ENCODE measurements at places on chromosomes 4 and X.

DNA sequence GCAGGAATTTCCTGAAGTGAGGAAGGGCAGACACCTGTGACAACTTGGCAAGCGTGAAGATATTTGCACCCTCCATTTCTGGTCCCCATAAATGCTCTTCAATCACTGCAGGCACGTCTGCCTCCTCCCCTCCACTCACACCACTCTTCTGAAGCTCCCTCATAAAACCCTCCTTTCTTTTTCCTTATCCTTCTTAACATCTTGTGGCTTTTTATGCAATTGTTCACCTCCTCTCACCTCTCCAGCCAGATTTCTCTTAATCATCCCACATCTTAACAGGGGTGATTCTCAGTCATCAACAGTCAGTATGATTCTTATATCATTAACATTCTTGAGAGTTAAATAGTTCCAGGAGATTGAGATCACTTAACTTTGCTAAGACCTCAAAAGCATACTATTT is 277.4 kb downstream of the SPRY1 start:
- no peak for DNase-seq

- DNase-seq, result no peak
These were observed 200.2 kb downstream of the CLCN4 start for GRCh38 chrX:10356979-10357378.

DNA sequence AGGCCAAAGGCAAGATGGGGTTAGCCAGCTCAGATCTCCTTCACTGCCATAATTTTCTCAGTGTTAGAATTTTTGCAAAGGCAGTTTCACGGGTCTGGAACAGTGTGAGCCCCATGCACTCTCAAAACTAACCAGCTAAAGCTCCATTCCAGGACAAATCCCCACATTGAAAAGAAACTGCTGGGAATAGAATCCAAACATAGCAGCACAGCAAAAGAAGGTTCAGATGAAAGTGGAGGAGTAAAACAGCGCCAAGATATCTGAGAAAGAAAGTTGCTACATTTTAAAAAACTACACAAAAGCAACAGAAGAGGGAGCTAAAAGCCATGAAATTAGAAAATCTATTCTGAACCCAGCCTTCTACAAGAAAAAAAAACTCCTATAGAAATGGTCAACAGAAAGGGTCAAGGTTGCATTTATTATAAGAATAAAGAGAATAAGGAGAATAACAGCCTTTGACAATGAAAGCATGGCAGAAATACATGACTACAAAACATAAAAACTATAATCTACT is 39.6 kb upstream of the SLC7A3 start:
- no peak for DNase-seq

- no peak for DNase-seq
These were observed 61.1 kb downstream of the CPEB2 start for GRCh38 chr4:15063341-15063740.

DNA sequence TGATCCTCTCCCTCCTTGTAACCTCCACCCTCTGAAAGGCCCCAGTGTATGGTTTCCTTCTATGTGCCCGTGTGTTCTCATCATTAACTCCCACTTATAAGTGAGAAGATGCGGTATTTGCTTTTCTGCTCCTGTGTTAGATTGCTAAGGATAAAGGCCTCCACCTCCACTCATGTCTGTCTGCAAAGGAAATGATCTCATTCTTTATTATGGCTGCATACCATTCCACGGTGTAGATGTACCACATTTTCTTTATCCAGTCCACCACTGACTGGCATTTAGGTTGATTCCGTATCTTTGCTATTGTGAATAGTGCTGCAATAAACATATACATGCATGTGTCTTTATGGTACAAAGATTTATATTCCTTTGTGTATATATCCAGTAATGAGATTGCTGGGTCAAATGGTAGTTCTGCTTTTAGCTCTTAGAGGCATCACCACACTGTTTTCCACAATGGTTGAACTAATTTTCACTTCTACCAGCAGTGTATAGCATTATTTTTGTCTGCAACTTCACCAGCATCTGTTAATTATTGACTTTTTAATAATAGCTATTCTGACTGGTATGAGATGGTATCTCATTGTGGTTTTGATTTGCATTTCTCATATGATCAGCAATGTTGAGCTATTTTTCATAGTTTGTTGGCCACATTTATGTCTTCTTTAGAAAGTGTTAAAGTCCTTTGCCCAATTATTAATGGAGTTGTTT is 1030.9 kb downstream of the FSTL5 start:
- DNase-seq, result no peak

DNA sequence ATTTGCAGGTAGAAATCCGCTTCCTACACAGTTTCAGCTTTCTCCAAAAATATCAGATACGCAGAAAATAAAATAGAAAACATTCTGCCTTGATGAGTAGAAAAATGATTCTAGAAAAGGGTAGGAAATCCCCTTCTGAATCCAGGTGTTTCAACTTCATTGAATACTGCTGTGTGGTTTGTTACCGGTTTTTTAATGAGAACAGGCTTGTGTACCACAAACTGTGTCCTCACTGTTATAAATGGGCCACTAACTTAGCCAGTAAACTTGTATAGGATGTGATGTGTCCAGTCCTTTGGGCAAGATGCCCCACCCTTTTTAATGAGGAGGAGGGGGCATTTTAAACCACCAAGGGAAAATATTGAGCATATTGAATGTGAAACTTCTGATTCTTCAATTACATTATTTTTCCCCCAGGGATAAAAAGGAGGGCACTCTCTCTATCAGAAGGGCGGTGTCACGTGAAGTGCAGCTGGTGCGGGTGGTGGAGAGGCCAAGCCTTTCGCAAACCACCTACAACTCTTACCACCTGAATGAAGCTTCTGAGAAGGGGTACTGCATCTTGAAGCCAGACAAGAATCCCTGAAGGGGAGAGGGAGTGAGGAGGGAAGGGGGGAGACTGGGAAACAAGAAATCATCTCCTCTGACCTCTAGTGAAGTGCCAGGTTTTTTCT is 4.5 kb downstream of the CXXC4 start:
- DNase-seq, result no peak

DNA sequence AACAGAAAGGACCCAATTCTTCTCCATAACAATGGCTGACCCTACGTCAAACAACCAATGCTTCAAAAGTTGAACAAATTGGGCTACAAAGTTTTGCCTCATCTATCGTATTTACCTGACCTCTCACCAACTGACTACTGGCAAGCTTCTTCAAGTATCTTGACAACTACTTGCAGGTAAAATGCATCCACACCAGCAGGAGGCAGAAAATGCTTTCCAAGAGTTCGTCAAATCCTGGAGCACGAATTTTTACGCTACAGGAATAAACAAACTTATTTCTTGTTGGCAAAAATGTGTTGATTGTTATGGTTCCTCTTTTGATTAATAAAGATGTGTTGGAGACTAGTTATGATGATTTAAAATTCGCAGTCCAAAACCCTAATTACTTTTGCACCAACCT is 6.7 kb upstream of the GAB1 start:
- DNase-seq, result no peak

DNA sequence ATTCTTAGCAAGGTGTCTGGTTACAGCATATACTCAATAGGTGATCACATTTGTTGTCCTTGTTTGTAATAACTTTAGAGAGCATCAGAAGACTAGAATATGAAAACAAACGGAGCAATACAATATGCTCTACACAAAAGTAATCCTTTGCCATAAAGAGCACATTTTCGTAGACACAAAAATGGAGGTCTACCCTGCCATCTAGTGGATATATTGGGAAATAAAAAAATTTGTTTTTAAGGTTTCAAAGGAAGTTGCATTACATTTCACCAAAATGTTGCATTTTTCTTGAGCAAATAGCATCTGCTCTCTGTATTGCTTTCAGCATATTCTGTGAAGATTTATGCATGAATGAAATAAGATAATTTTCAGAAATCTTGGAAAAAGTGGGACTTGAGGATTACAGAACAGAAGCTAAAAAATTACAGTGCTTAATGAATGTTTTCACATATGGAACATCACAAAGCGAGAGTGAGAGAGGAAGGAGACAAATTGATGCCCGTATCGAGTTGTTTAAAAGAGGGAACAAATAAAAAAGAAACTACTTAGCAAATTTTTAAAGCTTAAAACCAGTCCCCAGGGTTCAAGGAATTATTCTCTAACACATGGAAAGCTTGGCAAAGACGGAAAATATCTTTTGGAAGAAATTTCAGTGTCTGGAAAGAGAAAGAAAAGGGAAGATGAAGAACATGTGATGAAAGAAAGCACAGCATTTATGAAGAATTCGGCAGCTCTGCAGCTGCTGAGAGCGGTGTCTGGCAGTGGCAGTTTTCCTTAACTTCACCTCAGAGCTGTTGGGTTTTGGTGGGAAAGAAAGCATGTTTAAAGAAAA is 390.1 kb downstream of the ANKRD50 start:
- no peak for DNase-seq

- DNase-seq, result no peak
These were observed 418.4 kb upstream of the FSTL5 start for GRCh38 chr4:162582180-162582579.

DNA sequence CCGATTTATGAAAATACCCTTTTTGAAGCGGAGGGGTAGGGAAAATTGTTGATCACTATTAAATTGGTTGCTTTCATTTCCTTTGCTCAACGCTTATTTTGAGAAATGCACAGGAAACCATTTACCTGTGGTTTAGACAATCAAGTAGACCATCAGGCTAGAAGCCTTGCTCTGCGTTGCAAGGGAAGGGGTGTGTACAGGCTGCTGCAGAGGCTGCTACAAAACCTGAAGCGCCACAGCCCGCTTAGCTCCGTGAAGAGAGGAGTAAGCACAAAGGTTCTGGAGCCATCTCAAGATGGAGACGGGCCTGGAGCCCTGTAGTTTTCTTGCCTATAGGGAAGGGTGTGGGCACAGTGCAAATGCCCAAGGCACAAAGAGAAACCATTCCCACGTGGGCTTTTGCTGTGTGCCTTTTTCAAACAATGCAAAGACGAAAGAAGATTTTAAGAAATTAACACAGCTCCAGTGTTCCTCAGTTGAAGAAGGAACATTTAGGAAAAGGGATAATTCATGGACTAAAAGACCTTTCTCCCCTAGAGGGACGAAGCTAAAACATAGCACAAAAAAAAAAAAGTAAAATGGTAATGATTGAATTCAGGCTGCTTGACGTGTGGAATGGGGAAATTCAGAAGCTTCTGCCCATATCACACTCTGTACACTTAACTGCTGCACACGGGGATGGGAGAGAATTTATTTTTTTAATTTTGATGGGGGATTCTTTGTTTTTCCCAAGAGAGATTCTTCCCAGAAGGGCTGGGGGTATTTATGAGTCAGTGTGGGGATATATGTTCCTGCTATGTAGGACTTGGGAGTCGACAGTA is 3.5 kb downstream of the TMSB4X start:
- peak; percentile 79 for DNase-seq

DNA sequence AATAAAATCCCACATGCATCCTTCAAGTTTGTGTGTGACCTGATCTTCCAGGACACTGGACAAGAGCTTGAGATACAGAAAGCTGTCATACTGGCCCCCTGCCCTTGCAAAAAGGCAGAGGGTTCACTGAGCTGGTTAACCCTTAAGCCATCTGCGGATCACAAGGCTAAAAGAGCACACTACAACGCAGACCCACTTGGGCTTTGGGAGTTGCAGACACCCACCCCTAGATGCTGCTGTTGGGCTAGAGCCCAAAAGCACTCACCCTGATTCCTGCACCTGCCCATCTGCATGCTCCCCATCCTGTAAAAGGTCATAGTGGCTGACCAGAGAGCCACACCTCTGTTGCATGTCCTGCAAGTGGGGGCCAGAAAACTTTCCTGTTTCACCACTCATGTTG is 51.1 kb downstream of the TXK start:
- DNase-seq, result no peak

DNA sequence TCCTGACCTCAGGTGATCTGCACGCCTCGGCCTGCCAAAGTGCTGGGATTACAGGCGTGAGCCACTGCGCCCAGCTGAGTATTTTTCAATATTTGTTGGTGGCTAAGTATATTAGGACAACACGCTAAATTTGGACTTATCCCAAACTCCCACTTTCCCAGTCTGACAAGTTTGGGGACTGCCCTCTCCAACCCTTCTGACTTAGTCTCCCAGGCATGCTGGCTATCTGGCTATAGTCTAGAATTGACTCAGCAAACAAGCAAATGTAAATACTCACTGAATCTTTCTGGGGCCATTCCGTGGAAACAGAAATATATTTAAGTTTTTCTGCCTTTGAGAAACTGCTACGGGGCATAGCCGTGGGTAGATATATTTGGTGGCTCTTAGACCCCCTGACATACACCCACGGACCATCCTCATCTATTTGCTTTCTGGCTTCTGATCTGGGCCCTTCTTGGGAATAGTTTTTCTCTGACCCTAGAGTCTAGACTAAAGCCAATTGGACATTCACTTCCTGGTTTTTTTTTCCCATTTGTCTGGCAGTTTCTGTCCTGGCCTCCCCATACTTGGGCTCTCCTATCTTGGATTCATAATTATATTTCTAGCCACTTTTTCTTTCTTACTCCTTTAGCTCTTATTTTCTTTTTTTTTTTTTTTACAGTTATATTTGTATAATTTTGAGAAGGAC is 11.3 kb upstream of the DOCK11 start:
- DNase-seq, result no peak

DNA sequence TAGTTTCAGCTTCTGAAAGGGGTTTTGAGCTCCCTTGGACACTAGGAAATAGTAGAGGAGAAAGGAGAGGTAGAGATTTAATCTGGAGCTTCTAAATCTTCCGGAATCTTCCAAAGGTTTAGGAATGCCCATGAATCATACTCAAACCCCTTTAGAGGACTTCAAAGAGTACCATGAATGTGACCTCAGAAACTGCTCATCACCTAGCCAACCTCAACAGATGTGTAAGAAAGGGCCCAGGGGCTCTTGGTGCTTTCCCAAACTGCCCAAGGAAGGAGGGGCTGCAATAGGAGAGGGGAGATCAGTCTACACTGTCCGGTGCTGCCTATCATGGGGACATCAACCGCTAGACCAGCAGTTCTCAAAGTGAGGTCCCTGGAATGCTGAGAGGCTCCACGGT is 109.1 kb downstream of the RBM47 start:
- no peak for DNase-seq

DNA sequence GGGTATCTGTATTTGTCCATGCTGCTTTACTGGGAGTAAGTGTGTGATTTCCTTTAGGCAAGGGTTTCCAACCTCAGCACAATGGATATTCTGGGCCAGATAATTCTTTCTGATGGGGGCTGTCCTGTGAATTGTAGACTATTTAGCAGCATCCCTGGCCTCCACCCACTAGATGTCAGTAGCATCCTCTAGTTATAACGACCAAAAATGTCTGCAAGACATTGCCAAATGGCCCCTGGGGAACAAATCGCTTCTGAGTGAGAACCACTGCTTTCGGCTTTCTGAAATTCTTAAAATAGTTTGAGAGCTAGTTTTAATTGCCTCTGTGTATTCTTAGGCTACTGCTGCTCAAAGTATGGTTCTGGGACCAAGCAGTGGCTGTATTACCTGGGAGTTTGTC is 81.2 kb upstream of the GPM6B start:
- DNase-seq, result no peak

- DNase-seq, result no peak
These were observed 10.5 kb downstream of the ACSL1 start for GRCh38 chr4:184815046-184815877.

DNA sequence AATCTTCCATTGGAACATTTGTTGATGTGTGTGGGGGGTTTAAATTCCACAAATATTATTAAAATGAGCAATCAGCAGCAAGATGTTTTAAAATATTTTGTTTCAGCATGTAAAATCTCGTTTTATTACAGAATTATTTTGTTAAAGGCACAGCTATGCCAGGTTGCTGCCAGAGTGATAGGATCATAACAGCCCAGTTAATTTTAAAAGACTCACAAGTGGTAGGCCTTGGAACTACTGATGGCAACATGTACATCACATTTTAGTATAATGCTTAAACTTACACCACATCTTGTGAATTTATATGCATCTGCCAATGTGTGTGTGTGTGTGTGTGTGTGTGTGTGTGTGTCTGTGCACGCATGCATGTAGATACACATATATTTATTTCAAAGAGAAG is 97.8 kb upstream of the SPRY1 start:
- no peak for DNase-seq

All from AG04450 (cell line).